ENCODE measurements at places on chromosomes 4 and X.

DNA sequence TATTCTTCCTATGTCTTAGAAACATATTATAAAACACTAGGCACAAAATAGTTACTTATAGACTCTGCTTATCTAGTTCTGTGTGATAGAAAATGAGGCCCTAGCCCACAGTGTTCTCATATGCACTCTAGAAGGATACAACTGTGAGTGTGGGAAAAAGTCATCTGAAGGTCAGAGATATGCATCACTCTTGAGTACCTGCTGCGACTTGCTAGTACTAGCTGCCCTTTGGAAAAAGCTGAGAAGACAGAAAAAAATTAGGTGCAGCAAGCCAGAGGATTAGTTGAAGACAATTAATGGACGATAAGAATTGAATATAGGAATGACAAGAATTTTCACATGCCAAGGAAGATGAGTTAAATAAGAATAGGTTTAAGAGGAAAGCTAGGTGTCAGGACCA is 61.3 kb downstream of the MTHFD2L start:
- no peak for DNase-seq

- DNase-seq = no peak
Observed at GRCh38 chrX:46837558-46838485, 979 bp downstream of the RP2 start.

DNA sequence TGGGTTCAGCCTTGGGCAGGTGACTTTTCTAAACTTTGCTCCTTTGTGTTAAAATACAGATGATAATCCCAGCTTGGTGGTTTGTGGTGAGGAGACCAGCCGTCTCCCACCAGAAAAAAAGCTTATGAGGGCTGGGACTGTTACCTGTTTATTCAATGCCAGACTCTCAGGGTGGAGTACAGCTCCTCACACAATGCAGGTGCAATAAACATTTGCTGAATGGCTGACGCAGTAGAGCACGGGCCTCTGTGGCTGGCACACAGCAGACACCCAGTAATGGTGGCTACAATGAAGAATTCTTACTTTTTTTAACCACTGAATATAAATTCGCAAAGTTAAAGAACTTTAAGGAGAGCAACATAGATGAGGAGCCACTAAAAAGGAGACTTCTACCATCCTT is 30.2 kb downstream of the BEND4 start:
- no peak for DNase-seq

DNA sequence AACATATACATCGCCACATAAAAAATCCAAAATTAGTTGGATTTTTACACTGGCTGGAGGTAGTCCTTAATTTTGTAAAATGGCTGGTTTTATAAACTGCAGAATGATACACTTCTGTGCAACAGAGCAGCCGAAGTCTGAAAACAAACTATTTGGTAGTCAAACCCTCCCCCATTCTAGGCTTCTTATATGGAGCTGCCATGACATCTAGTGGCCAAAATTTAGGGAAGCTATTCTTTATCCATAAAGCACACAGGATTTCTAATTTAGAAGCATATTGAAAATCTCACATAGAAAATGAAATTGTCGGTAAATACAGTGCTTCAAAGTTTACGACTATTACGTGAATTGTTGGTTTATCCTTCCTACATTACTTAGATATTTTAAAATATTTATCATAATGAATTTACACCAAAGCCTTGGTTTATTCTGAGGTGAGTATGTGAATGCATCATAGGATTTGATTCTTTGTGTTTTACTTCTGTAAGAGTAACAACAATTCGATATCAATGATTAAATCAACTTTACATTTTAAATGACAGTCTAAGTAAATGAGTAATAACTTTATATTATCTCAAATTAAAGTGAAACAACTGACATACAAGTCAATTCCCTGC is 113.4 kb upstream of the FAM241A start:
- DNase-seq = no peak

DNA sequence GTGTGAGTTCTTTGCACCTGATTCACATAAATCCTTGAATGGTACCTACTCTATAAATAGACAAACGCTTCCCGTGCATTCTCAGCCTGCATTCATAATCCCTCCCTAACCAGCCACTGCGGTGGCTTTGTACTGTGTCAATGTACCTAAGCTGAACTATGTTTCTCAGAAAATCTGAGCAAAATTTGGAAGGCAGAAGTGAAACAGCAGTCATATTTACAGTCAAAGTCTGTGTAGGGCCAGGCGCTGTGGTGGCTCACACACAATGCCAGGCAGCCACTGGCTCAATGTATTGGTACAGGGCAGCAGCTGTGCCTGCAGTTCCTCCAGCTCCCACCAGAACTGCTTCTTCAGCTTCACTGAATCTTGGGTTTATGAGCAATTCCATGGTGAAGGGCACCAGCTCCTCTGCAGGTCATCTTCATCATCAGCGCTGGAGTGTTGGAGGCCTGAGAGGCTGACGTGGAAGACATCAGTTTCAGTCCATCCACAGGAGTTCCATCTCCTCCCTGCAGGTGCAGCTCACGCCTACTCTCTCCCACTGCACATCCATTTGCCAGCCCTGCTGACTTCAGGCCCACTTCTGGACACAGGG is 32.3 kb upstream of the IRF2 start:
- no peak for DNase-seq

GRCh38 chr4:119664168-119664907 is 35.7 kb upstream of the PDE5A start:
- DNase-seq = no peak

DNA sequence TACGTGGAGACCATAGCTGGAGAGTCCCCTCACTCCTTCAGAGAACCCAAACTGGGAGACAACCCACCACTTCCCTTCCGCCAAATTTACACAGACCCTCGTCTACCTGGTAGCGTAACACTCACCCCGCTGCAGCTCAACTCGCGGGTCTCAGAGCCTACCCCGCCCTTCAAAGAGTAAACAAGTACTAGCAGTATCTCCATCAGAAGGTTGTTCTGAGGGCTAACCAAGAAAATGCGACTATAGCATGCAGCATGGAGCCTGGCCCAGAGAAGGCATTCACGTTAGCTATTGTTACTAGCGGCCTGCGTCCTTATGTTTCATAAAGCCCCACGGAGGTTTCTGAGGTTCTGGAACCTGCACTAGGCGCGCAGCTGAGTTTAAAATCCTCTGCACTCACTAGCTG is 531 bp upstream of the MANBA start:
- no peak for DNase-seq

- DNase-seq = no peak
Observed at GRCh38 chr4:154030152-154030551, 241.3 kb upstream of the SFRP2 start.

- no peak for DNase-seq
Observed at GRCh38 chr4:5888222-5889001, 4.5 kb downstream of the CRMP1 start.

DNA sequence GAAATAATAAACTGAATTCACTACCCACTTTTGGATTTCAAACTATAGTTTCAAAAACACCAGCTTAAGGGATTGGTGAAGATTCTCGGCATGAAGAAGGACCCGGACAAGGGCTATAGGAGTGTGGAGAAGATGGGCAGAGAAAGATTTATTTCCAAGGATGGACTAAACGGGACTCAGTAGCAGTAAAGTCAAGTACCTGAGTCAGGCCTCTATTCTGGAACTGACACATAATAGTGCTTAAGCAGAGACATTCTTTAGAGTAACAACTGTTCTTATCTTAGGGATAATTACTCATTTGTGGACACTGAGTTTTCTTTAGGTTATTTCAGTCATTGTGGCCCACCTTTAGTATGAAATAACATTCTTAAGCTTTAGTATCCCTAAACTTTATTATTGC is 134.6 kb downstream of the GATB start:
- DNase-seq = no peak

GRCh38 chrX:31219174-31219573 is 147.3 kb upstream of the FTHL17 start:
- DNase-seq = no peak

- DNase-seq = no peak
Observed at GRCh38 chr4:176404621-176405020, 84.9 kb downstream of the SPCS3 start.

DNA sequence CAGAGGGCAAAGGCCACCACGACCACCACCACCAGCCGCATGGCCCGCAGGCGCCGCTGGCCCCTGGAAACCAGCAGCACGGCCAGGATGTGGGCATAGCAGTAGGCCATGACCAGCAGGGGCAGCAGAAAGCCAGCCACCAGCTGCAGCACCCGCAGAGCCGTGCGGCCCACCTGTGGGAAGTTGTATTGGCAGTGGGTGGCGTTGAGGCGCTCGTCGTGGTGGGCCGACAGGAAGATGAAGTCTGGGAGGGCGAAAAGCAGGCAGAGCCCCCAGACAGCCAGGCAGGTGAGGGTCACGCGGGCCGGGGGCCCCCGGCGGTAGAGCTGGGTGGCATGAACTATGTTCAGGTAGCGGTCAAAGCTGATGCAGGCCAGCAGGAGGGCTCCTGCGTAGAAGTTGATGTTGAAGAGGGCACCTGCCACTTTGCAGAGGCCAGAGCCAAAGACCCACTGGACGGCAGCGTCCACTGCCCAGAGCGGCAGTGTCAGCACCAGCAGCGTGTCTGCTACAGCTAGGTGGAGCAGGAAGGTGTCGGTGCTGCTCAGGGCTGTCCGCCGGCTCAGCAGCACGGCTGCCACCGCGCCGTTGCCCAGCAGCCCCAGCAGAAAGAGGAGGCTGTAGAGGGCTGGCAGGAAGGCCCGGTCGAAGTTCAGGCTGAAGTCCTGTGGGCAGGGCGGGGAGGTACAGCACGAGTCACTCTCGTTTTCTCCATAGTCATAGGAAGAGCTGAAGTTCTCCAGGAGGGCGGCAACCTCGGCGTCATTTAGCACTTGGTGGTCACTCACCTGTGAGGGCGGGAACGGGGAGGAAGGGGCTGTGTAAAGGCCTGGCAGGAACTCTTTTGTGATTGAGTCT is 1.4 kb downstream of the CXCR3 start:
- no peak for DNase-seq

DNA sequence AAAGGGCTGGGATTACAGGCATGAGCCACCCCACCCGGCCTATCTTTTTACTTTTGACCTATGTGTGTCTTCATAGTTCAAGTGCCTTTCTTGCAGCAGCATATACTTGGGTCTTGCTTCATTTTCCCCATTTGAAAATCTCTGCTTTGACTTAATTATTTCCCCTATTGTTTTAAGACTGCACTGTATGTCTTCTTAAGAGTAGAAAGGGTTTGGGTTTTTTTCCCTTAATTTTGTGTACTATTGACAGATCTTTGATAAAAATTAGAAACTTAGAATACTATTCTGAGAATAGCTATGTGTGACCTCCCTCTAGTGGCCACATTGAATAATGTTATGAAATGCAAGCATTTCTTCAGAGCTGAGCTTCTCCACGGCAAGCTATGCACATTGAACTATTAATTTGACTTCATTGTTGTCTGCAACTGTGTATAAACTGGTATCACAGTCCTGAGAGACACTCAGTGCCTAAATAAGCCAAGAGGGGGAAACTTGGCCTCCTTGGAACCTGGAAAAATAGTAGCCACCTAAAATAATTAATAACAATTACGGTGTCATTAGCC is 8.7 kb upstream of the SLC25A4 start:
- no peak for DNase-seq

DNA sequence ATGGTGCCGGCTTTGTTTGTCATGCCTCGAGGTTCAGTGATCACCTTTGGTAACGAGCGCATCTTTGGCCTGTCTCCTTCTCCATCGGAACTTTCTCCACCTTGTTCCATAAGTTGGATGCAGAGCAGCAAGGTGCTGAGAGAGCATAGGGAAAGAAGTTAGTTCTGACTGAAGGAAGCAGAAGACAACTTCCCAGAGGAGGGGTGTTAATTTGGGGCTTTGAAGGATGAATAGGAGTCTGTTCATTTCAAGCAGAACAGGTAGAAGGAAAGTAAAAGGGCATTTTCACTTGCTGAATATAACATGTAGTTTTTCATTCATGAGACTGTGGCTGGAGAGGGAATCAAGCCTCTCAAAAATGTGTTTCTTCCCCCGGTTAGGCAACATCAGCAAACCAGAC is 232.0 kb upstream of the PSAPL1 start:
- DNase-seq = no peak

DNA sequence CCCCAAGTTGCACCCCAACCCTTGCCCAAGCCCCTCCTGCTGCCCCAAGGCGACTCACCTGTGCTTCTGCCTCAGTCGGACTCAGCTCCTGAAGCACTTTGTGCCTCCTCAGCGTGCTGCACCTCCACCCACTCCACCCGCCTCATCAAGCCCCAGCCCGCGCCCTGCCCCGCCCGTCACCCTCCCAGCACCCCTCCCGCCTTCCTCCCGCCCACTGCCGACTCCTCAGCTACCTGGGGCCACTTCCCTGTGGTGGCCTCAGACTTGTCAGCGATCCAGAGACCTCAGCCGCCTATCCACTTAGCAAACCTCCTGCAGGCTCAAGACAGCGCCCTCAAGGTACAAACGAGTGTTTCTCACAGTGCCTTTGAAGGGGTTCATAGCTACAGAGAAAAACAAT is 19.6 kb upstream of the IQCM start:
- no peak for DNase-seq

GRCh38 chr4:96652158-96652557 is 812.3 kb downstream of the PDHA2 start:
- no peak for DNase-seq

DNA sequence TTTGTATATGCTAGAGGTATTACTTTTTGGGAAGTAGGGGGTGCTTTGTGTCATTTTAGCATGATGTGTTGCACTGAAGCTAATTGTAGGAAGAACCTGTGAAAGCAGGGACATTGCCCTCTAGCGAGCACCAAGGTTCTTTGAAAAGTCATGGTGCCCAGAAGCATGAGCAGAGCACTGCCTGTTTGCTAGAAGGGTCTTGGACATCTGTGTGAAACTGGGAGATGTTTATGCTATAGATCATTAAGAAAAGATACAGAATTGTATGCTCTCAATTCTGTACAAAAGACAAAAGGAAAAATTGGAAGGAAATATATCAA is 14.7 kb downstream of the GRPR start:
- DNase-seq = no peak

GRCh38 chr4:89254847-89255246 is 52.8 kb downstream of the GPRIN3 start:
- DNase-seq = peak; percentile 27

DNA sequence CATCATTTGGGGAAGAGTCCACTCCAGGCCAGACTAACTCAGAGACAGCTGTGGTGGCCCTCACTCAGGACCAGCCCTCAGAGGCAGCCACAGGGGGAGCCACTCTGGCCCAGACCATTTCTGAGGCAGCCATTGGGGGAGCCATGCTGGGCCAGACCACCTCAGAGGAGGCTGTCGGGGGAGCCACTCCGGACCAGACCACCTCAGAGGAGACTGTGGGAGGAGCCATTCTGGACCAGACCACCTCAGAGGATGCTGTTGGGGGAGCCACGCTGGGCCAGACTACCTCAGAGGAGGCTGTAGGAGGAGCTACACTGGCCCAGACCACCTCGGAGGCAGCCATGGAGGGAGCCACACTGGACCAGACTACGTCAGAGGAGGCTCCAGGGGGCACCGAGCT is 3.3 kb upstream of the ERAS start:
- DNase-seq = no peak
